ENCODE measurements at places on chromosomes 6 and 20. TPM values are rescaled to one million over a fixed set of nuclear protein-coding genes. Genes with fewer than 3 reads are reported as not detected.

- H3K27ac ChIP-seq: no peak overlapping the region
- H3K27me3 ChIP-seq: peaks cover 10% of the 10 kb centered on the region
- no peak for DNase-seq
- no peaks in the 10 kb centered on the region for H3K36me3 ChIP-seq
These were observed 26.5 kb downstream of the SULF2 start for GRCh38 chr20:47758517-47759450.

GRCh38 chr6:169723991-169724493 is 258 bp downstream of the PHF10 start:
- no peaks in the 10 kb centered on the region for H3K36me3 ChIP-seq
- peaks cover 41% of the 10 kb centered on the region for H3K4me1 ChIP-seq
- no peaks in the 10 kb centered on the region for H3K27me3 ChIP-seq
- H3K27ac ChIP-seq: no peak overlapping the region
- peak; percentile 47 for DNase-seq
- no peak overlapping the region for H3K4me3 ChIP-seq

GRCh38 chr20:4828830-4829513 is 107.3 kb downstream of the PRND start:
- no peak overlapping the region for H3K4me3 ChIP-seq
- no peaks in the 10 kb centered on the region for H3K4me1 ChIP-seq
- no peaks in the 10 kb centered on the region for H3K27me3 ChIP-seq
- no peaks in the 10 kb centered on the region for H3K36me3 ChIP-seq

DNA sequence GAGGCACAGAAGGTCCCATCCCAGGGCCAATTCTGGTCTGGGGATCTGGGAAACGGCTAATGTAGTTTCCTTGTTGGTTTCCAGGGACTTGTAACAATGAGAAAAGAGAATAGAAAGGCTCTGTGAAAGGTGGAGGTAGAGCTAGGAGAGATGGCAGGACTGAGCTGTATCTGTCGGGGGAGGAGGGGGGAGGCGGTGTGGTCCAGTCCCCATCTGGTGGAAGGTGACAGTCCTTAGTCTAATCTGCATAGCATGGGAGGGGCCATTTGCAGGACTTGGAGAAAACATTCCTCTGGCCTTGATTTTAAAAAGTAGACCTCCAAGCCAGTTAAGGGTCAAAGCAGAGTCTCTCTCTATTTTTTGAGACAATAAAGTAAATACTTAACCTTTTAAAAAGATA is 137.1 kb downstream of the DNAH8 start:
- no peaks in the 10 kb centered on the region for H3K36me3 ChIP-seq
- no peaks in the 10 kb centered on the region for H3K4me1 ChIP-seq
- H3K4me3 ChIP-seq: no peak overlapping the region
- no peak overlapping the region for H3K27ac ChIP-seq
- no peak for DNase-seq
- no peaks in the 10 kb centered on the region for H3K27me3 ChIP-seq

The CST7 gene
- 124 TPM for total RNA-seq

GRCh38 chr6:168596344-168596743 is 155.4 kb downstream of the SMOC2 start:
- DNase-seq: no peak
- no peaks in the 10 kb centered on the region for H3K27me3 ChIP-seq
- H3K4me3 ChIP-seq: no peak overlapping the region

DNA sequence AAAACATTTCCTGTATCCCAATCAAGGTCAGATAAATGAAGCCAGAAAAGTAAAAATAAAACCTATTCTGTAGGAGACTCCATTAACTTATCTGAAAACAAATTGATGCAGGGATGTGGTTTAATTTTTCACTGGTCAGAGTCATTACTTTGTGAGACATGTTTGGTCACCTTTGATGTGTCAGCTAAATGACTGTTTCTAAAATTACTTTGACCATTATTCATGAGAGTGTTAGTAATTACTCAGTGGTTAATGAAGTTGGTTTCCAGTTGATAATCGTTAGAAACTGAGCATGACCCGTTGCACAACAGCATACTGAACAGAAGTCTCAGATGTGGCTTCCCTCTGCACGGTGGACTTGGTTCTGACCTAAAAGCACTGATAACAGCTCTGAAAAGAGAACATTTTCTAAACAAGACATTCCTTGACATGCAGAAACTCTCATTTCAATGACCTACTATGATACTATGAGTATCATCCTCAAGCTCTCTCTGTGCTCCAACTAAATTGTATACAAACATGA is 410.5 kb upstream of the RNF217 start:
- H3K27me3 ChIP-seq: no peaks in the 10 kb centered on the region
- no peak for DNase-seq
- H3K4me3 ChIP-seq: no peak overlapping the region
- H3K27ac ChIP-seq: no peak overlapping the region

DNA sequence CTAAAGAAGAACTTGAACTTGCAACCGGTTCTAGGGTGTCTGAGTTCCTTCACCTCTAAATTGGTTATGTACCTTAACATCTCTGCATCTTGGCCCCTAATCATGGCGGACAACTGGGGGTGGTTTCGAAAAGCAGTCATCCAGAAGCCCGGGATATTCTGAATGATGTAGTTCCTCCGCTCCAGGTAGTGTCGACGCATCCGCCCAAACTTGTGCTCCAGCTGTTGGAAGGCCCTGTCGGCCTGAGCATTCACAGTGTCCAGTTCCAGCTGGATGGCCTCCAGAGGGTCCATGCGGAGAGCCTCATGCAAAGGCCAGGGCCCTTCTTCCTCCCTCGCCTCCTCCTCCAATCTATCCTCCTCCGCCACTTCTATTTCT is 887 bp downstream of the TSPYL1 start:
- peaks cover 16% of the 10 kb centered on the region for H3K36me3 ChIP-seq
- H3K4me3 ChIP-seq: peak overlapping the region; percentile 90
- H3K4me1 ChIP-seq: peaks cover 62% of the 10 kb centered on the region

- no peak overlapping the region for H3K4me3 ChIP-seq
- H3K27ac ChIP-seq: no peak overlapping the region
- no peaks in the 10 kb centered on the region for H3K27me3 ChIP-seq
These were observed 336.6 kb downstream of the QKI start for GRCh38 chr6:163751032-163751525.

GRCh38 chr6:35181308-35181932 is 32.3 kb upstream of the SCUBE3 start:
- no peaks in the 10 kb centered on the region for H3K36me3 ChIP-seq
- no peak overlapping the region for H3K27ac ChIP-seq
- no peak for DNase-seq
- no peak overlapping the region for H3K4me3 ChIP-seq

- no peaks in the 10 kb centered on the region for H3K36me3 ChIP-seq
- H3K27me3 ChIP-seq: no peaks in the 10 kb centered on the region
- no peaks in the 10 kb centered on the region for H3K4me1 ChIP-seq
- H3K4me3 ChIP-seq: no peak overlapping the region
- H3K27ac ChIP-seq: no peak overlapping the region
These were observed 337.2 kb downstream of the HACE1 start for GRCh38 chr6:104522533-104522932.

- H3K4me3 ChIP-seq: no peak overlapping the region
- no peaks in the 10 kb centered on the region for H3K4me1 ChIP-seq
- H3K27ac ChIP-seq: no peak overlapping the region
- H3K27me3 ChIP-seq: no peaks in the 10 kb centered on the region
- DNase-seq: no peak
These were observed 262.0 kb downstream of the MAFB start for GRCh38 chr20:40427026-40427425.

The JPH2 gene
- total RNA-seq: not detected

DNA sequence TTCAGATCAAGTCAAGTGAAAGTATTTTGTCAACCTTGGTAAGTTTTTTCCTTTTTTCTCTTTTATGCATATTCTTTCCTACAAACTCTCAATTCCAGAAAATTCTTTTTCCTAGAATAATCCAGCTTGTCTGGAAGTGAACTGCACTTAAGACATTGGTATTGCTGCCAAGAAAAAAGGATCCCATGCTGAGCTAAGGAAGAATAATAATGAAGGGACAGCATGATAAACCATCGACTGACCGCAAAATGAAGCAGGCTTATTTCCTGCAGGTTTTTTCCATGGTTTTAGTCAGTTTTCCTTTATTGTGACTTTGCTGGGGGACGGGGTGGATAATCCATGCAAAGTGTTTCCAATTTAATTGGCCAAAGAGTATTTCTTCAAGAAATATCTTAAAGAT is 857.6 kb upstream of the SLC35B3 start:
- H3K4me3 ChIP-seq: no peak overlapping the region
- no peaks in the 10 kb centered on the region for H3K4me1 ChIP-seq
- no peaks in the 10 kb centered on the region for H3K27me3 ChIP-seq
- H3K36me3 ChIP-seq: no peaks in the 10 kb centered on the region
- DNase-seq: no peak

- no peaks in the 10 kb centered on the region for H3K36me3 ChIP-seq
- H3K4me3 ChIP-seq: no peak overlapping the region
- H3K27me3 ChIP-seq: no peaks in the 10 kb centered on the region
- no peak overlapping the region for H3K27ac ChIP-seq
- no peak for DNase-seq
These were observed 116.0 kb downstream of the PXDC1 start for GRCh38 chr6:3635482-3635881.

The PAK5 gene
- total RNA-seq: not detected

DNA sequence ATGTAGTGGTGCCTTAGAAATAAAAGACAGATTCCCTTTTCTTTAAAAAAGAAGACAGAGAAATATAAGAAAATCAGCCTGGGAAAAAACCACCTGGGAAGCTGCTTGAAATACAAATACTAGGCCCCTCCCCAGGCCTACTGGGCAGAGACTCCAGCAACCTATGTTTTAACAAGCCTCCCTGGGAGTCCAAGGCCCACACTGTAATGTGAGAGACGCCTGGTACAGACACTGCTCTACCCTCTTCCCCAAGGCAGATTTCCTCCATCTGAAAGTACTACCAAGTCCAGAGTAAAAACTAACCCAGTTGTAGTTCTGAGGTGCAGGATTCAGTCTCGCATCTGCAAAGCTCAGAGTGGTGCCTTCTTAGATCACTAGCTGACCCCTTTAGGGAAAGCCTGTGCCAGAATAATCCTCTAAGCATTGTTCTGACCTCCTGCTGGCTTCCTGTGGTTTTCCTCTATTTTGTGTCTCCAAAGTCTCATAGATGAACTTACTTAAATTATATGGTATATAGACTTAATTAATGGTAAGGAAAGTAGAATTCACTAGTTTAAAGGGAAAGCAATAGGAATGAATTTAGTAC is 270.2 kb upstream of the SLC35B3 start:
- no peak overlapping the region for H3K4me3 ChIP-seq
- no peaks in the 10 kb centered on the region for H3K36me3 ChIP-seq
- no peaks in the 10 kb centered on the region for H3K4me1 ChIP-seq

- H3K27ac ChIP-seq: no peak overlapping the region
- H3K27me3 ChIP-seq: no peaks in the 10 kb centered on the region
- H3K4me1 ChIP-seq: no peaks in the 10 kb centered on the region
- H3K36me3 ChIP-seq: no peaks in the 10 kb centered on the region
- DNase-seq: no peak
- H3K4me3 ChIP-seq: no peak overlapping the region
These were observed 216.3 kb upstream of the ECI2 start for GRCh38 chr6:4351520-4352321.

DNA sequence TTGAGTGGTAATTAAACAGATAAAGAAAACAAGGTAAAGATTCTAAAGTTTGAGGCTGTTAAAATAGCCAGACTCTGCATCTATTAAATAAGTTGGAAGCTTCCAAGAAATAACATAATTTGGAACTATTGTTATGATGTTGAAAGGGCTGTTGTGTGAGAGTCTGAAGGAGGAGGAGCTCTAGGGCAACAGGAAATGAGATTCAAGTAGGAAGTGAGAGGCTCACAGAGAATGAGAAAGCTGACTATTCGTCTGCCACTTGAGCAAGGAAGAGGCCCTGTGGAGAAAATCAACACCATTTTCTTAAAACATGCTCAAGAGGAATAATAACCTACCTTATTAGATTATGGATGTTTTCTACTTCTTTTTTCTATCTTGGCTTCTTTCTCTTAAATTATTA is 185.2 kb downstream of the SLC24A3 start:
- no peaks in the 10 kb centered on the region for H3K27me3 ChIP-seq
- no peaks in the 10 kb centered on the region for H3K4me1 ChIP-seq
- no peak overlapping the region for H3K4me3 ChIP-seq

- H3K4me3 ChIP-seq: no peak overlapping the region
- no peaks in the 10 kb centered on the region for H3K4me1 ChIP-seq
- no peak for DNase-seq
These were observed 677.6 kb downstream of the KIF16B start for GRCh38 chr20:15895560-15896084.

The NOTCH4 gene
- 1.4 TPM for total RNA-seq

DNA sequence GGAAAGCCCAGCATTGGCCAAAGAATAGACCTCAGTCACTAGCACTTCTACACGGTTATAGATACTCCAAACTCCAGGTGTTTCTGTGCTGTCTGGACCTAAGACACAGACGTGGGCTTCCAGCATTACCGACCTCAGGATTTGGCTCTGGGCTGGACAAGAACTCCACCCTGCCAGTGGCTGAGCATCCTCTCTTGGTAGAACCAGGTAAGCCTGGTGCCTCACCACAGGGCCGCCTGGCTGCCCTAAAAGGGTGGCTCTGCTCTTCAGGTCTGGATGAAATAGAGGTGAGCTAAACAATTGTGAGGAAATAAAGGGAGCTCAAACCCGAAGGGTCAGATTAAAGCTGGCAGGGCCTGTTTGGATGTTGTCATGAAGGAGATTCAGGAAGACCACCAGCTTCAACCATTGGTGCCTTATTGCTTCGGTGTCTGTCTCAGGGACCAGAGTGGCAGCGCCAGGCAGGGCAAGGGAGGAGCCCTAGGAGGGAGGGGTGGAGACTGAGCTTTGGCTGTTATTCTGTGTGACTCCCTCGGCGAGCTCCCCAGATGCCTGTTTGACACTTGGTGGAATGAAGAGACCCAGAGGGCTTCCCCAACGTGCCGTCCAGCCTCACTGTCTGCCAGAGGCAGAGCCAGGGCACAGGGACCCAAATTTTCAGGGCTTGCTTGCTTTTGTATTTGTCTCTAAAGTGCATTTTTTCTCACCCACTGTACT is 8.6 kb downstream of the SYNDIG1 start:
- H3K4me1 ChIP-seq: no peaks in the 10 kb centered on the region
- no peak overlapping the region for H3K4me3 ChIP-seq
- H3K27ac ChIP-seq: no peak overlapping the region

DNA sequence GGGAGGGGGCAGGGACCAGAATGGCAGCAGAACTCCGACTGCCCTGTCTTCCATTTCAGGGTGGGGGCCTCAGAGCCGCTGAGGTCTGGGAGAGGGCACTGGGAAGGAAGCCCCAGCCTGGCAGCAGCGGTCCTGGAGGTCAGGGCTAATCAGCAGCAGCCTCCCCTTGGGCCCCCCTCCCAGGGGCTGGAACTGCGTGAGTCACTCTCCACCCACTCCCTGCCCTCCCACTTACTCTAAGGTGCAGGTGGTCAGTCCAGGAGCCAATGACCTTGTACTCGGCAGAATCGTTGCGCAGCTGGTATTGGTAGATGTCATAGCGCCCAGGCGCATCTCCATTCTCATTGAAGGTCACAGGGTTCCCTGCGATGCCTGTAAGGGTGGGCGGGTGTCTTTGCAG is 105.9 kb downstream of the GRM4 start:
- no peak for DNase-seq
- H3K27ac ChIP-seq: no peak overlapping the region
- no peaks in the 10 kb centered on the region for H3K27me3 ChIP-seq
- peaks cover 6% of the 10 kb centered on the region for H3K4me1 ChIP-seq

Measured in CD8-positive, alpha-beta memory T cell (primary cell).